ENCODE measurements at places on chromosomes 12 and 14.

DNA sequence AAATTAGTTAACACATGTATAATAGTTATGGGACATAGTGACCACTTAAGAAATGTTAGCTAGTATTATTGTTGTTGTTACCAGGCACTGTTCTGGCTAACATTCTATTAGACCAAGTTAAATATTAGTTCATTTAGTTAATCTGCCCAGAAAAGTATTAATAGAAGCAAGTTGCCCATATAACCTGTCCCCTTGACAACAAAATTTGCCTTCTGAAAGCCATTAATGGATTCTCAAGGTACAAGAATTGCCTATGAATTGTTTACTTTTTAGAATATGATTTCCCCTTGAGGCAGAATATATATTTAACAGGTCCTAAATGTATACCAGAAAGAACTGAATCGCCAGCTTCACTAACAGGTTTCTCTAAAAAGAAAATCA is 167.3 kb upstream of the TMCC3 start:
- no peak for DNase-seq

DNA sequence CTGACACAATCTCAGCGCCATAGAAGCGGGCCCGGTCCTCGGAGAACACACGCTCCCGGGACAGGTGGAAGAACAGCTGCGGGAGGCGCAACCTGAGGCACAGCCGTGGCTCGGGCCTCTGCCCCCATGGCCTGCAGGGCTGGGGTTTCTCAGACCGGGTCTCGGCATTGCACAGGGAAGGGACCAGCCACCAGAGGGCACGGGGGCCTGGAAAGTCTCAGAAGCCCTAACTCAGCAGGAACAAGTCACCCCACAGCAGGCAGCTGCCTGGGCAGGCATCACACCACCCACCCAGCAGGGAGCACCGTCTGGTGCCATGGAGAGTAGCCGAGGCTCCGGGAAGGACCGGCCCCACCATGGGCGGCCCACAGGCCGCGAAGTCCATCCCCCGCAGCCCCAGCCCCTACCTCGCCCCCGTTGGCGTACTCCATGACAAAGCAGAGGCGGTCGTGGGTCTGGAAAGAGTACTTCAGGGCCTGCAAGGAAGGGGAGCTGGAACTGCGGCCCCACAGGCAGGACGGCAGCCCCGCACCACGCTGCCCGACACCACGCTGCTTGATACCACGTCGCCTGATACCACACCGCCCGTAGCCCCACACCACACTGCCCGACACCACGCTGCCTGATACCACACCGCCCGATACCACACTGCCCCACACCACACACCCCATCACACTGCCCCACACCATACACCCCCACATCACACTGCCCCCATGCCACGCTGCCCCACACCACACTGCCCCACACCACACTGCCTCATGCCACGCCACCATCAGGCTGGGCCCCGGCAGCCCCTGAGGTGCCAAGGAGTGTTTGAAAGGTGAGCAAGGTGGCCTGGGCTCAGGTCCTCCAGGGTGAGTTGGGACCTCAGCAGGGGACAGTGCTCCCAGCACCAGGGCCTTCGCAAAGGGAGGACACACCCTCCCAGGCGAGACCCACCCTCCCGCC is 20.8 kb downstream of the SIVA1 start:
- no peak for DNase-seq

GRCh38 chr14:24096545-24097181 is 2.6 kb downstream of the PCK2 start:
- no peak for DNase-seq

GRCh38 chr12:1716911-1717310 is 26.0 kb downstream of the ADIPOR2 start:
- no peak for DNase-seq

- no peak for DNase-seq
Measured at GRCh38 chr12:115008929-115009328, 325.0 kb upstream of the TBX3 start.

GRCh38 chr12:4763549-4763948 is 43.3 kb downstream of the GALNT8 start:
- DNase-seq = no peak

GRCh38 chr12:110726028-110726427 is 16.7 kb downstream of the PPP1CC start:
- DNase-seq = no peak

DNA sequence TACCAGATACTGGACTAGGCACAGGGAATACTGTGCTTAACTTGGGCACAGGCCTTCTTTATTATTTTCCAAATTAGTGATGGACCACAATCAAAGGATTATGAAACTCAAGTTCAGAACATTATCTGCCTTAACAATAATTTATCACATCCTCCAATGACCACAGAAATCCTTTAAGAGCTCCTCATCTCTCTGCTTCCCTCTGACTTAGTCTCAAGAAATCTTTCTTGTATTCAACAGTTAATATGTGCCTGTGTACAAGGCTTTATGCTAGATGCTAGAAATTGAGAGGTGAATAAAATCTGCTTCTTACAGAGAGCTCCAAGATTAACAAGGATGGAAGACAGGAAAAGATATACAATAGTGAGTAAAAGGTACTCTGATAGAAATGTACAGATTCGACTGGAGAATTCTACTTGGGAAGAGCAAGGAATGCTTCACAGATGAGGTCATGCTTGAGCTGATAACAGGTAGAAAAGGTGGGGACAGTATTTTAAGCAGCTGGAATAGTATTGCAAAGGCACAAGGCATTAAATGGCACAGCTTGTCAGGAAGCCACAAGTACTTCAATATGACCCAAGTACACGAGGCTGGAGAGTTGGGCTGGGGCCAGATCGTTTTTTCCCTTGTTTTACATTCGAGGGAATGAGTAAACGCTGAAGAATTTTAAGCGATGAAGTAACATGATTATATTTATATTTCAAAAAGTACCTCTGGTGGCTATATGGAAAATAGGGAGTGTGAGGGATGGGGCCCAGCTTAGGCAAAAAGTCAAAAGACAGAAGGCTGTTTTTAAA is 55.1 kb upstream of the ARID2 start:
- DNase-seq = peak; percentile 90

DNA sequence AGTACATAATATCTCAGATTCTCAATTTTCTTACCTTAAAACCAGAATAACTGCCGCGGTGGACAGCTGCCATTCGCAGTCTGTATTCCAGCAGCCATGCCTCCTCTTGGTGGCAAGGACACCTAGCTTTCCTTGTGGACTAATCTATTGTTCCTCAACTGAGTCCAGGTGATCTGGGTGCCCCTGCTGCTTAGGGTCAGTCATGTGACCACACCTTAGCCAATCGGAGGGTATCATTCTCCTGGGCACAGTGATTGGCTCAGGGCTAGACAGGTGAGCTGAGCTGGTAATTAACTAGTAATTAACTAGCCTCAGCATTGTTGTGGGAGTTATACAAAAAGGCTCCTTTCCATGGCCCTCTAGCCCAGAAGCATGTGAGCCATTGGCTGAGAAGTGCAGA is 55.0 kb downstream of the RIMBP2 start:
- DNase-seq = no peak

GRCh38 chr12:47077206-47078085 is 2.0 kb upstream of the PCED1B start:
- DNase-seq = no peak

DNA sequence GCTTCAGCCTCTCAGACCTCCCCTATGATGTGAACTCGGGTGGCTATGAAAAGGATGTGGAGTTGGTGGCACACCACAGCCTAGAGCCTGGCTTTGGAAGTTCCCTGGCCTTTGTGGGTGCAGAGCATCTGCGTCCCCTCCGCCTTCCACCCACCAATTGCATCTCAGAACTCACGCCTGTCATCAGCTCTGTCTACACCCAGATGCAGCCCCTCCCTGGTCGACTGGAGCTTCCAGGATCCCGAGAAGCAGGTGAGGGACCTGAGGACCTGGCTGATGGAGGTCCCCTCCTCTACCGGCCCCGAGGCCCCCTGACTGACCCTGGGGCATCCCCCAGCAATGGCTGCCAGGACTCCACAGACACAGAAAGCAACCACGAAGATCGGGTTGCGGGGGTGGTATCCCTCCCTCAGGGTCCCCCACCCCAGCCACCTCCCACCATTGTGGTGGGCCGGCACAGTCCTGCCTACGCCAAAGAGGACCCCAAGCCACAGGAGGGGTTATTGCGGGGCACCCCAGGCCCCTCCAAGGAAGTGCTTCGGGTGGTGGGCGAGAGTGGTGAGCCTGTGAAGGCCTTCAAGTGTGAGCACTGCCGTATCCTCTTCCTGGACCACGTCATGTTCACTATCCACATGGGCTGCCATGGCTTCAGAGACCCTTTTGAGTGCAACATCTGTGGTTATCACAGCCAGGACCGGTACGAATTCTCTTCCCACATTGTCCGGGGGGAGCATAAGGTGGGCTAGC is 7.0 kb upstream of the RPS26 start:
- no peak for DNase-seq

DNA sequence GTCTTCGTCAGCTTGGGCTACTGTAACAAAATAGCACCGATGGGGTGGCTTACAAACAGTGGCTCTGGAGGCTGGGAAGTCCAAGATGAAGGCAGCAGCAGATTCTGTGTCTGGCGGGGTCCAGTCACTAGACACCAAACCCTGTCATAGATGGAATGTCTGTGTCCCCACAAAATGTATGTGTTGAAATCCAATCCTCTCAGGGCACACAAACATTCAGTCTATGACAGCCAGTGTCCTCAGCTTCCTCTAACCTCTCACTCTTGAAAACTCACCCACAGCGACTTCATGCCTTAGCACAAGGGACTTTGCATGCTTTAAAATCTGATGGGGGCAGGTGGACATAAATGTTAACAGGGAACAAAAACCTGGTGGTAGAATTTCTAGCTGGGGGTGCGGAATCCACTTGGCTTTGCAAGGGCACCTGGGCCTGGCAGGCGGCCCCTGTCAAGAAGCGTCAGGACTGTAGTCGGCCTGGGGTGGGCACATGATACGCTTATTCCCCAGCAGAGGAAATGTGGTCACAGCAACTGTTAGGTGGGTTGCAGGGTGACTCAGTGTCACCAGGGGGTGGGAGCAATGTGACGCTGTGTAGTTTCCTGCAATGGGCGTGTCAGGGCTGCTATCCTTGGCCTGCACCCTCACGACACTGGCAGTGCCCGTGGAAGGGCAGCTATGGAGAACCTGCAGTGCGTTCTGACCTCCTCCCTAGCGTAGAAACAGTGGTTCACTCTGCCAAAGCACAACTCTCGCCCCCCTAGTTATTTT is 17.7 kb downstream of the RIN3 start:
- no peak for DNase-seq

- no peak for DNase-seq
Measured at GRCh38 chr14:71194251-71194650, 287.0 kb downstream of the PCNX1 start.

DNA sequence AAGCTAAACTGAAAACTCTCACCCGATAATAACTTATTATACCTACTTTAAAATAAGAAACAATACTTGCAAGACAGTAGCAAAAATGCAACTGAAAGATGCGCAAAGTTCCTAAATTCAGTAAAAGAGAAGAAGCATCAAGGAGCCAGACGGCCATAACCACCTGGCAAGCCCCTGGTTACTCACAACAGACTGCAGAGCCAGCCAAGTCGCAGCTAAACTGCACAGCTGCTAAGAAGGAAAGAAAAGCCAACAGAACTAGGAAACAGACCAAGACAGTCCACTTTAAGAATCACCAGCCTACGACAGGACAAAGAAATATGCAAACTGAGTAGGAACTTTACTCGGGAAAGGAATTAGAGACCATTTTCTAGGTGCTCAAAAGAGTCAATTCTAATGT is 127.9 kb downstream of the TMTC1 start:
- no peak for DNase-seq

- no peak for DNase-seq
Measured at GRCh38 chr12:107492393-107493134, 193.0 kb upstream of the PWP1 start.

GRCh38 chr12:27220055-27220987 is 23.8 kb upstream of the STK38L start:
- DNase-seq = no peak

GRCh38 chr12:88960213-88960878 is 380.1 kb upstream of the KITLG start:
- DNase-seq = no peak

- DNase-seq = no peak
Measured at GRCh38 chr12:133234971-133235370, 706 bp downstream of the ANHX start.

DNA sequence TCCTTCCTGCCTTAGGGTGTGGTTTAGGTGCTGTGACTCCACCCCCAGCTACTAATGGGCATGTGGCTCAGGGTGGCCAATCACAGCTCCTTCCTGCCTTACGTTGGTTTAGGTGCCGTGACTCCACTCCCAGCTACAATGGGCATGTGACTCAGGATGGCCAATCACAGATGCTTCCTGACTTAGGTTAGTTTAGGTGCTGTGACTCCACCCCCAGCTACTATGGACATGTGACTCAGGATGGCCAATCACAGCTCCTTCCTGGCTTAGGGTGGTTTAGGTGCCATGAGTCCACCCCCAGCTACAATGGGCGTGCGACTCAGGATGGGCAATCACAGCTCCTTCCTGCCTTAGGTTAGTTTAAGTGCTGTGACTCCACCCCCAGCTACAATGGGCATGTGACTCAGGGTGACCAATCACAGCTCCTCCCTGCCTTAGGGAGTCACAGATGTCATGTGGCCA is 163.9 kb downstream of the TBX5 start:
- no peak for DNase-seq

- no peak for DNase-seq
Measured at GRCh38 chr12:80777587-80777986, 60.9 kb downstream of the MYF5 start.

DNA sequence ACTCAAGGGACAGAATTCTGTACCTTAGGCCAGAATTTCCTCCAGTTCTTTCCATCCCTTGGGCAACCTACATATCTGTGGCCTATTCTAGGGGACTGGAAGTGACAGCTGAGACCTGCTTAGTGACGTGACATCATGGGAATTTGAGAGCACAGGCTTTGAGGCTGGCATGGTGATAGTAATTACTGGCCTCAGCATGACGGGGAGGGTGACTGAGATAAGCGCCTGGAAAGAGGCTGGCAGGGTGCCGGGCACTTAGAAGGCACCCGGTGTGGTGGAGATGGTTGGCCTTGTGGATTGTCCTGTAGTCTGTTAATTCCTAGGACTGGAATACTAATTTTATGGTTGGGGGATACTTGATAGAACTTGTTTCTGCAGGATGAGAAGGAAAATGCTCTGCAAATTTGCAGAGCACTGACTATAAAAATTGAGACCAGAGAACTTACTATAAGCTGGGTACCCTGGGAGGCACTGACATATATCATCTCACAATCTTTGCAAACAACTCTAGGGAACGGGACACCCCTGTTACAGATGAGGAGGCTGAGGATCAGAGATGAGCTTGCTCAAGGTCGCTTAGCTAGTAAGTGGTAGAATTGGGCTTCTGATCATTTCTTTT is 42.2 kb upstream of the TBX3 start:
- DNase-seq = no peak

DNA sequence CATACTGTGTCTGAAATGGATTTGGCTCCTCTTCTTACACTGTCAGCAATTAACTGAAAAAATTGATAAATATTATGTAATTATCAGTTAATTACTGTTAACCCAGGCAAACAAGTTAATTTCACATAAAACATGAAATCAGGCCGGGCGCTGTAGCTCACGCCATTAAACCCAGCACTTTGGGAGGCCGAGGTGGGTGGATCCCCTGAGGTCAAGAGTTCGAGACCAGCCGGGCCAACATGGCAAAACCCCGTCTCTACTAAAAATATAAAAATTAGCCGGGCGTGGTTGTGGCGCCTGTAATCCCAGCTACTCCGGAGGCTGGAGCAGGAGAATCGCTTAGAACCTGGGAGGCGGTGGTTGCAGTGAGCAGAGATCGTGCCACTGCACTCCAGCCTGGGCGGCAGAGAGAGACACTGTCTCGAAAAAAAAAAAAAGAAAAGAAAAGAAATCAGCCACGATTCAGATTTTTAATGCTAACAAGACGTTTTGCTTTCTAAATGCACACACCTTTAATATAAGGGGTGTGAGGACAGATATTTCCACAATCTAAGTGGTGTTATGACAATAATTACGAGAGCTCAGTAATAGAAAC is 473 bp upstream of the TMEM19 start:
- no peak for DNase-seq

Measured in HS-27A (cell line).